ENCODE measurements at places on chromosomes 4 and X.

DNA sequence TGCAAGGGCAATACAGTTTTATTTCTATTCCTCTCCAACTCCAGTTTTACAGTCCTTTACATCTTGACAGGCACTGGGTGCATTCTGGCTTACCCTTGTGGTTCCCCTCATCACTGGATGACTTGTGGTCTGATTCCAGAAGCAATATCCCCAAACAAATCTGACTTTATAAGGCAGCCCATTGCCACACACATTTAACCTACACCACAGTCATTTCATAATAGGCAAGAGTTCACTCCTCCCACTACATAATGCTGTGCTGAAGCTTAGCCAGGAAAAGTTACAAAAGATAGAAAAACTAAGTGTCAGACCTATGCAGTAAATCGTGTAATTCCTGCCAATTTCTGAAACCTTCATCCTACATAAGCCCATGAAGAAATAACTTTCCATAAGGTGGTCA lies 82.9 kb upstream of the MID1IP1 start:
- no peak for DNase-seq

- DNase-seq: no peak
Measured at GRCh38 chrX:150615356-150615755, 46.9 kb downstream of the MTM1 start.

- DNase-seq: no peak
Measured at GRCh38 chr4:182835006-182835740, 82.0 kb downstream of the DCTD start.

DNA sequence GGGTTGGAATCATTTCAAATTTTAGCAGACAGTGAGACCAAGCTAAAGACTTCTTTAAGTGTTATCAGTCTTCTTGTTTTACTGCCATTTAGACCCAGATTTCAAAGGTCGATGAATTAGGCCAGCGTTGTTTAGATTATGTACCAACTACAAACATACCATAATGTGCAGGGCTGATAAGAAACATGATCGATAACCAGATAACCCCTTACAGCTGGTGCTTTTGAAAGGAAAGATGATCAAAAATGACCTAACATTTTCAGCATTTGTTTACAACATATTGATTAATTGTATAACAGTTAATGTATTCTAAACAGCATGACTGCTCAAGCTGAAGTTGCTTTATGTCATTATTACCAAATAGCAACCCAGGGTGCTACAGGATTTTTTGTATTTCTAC lies 400.4 kb upstream of the FAM241A start:
- no peak for DNase-seq

- DNase-seq: no peak
Measured at GRCh38 chr4:138555108-138555507, 313.0 kb upstream of the SLC7A11 start.

GRCh38 chrX:110915570-110915969 lies 120.0 kb upstream of the CHRDL1 start:
- DNase-seq: no peak

DNA sequence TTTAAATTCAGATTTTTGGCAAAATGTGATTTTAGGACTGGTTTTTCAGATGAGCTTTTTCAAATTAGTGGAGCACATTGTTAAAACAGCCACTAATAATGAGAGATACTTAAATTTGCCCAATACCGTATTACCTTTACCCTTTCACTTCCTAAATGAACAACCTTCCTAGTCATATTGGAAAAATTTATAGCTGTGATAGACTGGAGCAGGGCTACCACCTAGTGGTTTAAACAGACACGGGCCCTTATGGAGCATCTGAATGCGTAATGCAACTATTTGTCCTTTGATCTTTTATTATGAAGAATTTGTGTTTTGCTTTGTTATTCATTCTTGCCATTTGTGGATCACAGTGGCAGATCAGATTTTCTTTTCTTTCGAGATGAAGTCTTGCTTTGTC lies 72.7 kb downstream of the KDM6A start:
- no peak for DNase-seq

DNA sequence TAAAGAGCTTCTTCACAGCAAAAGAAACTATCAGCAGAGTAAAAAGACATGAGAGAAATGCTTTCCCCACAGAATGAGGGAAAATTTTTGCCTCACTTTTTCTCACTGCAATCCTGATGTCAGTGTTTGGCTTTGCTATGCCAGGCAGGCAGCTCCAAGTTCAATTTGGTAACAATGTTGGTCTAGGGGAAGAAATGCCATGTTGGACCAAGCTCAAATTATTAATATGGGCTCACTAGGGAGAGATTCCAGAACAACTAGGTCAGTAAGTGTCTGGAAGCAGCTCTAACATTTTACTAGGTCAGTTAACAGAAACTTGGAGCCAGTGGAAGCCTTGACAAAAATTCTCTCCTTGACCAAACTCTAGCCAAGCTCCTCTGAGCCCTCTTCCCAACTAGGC lies 95.4 kb downstream of the NAF1 start:
- no peak for DNase-seq

DNA sequence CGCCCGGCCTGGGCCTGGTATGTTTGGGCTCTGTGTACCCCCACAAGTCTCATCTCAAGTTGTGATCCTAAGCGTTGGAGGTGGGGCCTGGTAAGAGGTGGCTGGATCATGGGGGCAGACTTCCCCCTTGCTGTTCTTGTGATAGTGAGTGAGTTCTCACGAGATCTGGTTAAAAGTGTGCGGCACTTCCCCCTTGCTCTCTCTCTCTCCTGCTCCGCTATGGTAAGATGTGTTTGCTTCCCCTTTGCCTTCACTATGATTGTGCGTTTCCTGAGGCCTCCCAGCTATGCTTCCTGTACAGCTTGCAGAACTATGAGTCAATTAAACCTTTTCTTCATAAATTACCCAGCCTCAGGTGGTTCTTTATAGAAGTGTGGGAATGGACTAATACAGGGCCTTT lies 53.0 kb downstream of the CHST7 start:
- no peak for DNase-seq

GRCh38 chr4:88610771-88611170 lies 18.5 kb downstream of the HERC3 start:
- no peak for DNase-seq

GRCh38 chr4:113069212-113069892 lies 19.9 kb downstream of the ANK2 start:
- DNase-seq: no peak

DNA sequence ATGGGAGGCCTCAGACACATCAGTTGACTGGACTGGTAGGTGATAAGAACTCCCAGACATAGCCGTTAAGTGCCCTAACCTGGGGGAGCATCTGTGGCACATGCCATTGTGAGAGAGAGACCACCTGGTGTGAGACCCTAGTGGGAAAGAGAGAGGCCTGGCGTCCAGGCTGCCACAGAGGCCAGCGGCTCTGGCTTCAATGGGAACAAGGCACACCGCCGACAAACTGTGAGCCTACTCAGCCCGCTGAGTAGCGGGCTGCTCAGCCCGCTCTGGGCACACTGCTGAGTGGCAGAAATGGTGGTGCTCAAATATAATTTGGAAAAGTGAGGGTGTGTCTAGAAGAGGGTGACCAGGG lies 34.0 kb downstream of the PHKA2 start:
- DNase-seq: no peak

GRCh38 chr4:85500110-85500867 lies 25.3 kb downstream of the ARHGAP24 start:
- DNase-seq: no peak

DNA sequence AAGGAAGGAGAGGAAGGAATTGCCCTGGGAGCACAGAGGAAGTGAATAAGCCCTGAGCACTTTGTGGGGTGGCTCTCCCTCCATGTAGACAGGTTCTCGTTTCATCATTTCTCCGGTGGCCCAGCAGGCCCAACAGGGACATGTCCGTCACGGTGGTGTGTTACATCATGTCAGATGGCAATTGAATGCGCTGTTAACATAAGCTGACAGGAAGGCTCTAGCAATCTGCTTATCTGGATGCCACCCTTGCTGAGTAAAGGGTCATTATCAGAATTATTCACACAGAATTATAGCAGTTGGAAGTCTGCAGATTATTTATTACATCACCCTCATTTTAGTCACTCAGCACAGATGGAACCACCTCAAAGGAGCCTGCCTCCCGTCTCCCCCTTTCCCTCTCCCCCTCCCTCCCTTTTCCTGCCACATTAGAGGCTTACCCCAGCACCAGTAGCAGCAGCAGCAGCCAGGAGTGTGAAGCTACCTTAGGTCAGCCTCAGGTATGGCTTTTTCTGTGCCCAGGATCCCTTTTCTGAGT lies 124.3 kb upstream of the TRIM2 start:
- peak; percentile 29 for DNase-seq

DNA sequence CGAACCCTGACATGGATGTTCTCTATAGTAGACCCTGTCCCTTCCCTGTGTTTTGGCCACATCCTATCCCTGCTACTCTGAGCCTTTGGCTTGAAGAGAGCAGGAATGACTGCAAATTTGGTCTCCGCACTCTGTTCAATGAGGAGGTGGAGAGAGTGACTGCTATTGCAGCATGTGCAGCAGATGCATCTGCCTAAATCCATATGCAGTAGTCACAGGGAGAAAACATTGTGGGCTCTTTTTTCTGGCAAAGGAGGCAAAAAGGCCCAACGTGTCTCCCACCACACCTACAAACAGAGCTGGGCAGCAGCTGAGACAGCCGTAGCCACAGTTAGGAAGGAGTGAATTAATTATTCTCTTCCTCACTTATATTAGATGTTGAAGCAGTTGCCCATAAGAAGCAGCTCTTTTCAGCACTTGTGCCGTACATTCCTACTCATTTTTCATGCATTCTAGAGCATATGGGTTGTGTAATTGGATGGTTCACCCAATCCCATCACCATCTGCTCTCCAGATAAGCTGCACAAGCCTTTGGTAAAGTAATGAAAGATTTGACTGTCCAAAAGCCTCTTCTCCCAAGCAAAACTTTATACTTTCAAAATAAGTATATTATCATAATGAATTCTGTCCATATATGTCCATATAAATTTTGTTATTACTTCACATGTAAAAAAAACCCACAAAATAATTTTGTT lies 147.9 kb upstream of the FAM47A start:
- DNase-seq: no peak

- no peak for DNase-seq
Measured at GRCh38 chr4:45155081-45155777, 428.9 kb upstream of the GNPDA2 start.

GRCh38 chr4:182089326-182089725 lies 153.9 kb upstream of the TENM3 start:
- no peak for DNase-seq

- no peak for DNase-seq
Measured at GRCh38 chr4:5863461-5864113, 29.3 kb downstream of the CRMP1 start.

GRCh38 chr4:21763855-21764254 lies 184.7 kb downstream of the KCNIP4 start:
- no peak for DNase-seq

- DNase-seq: no peak
Measured at GRCh38 chr4:169312690-169313422, 42.1 kb upstream of the SH3RF1 start.

GRCh38 chr4:158850800-158851644 lies 82.2 kb downstream of the FNIP2 start:
- DNase-seq: peak; percentile 4

DNA sequence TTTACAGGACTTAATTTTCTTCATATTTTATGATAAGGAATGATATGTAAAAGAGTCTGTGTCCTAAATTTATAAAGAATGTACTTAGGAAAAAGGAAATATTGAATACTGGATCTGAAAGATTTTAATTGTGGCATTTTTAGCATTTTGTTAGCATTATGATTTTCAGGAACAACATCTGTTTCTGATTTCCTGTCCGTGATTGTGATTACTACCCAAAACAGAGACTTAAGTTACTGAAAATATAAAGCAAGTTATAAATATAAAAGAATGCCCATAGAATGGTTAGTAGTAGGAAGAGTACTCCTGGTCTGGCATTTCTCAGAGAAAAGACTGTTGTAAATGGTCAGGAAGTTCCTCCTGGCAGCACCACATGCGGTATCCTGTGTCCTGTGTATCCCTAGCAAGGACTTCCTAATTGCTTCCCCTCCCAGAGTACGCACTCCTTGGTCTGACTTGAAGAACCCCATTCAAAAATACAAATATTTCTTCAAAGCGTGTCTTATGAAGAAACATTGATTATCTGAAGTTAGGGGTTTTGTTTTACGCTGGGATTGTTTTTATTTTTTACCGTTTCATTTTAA lies 88.9 kb downstream of the RS1 start:
- no peak for DNase-seq

DNA sequence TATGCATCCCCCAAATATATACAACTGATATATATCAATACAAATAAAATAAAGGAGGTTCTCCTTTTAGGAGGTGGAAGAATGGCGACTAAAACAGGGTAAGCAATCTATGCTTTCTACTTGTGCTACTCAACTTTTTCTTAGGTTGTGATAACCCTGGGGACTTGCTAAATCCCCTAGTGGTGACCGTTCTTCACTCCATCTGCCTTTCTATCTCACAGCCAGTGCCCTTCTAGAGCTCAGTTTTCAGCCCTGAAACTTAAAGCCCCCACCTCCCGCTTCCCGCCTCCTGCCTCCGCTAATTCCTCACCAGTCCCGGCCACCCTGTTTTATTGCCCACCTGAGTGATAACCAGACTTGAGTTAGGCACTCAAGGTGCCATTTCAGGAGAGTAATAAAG lies 15.5 kb upstream of the ESX1 start:
- DNase-seq: no peak

DNA sequence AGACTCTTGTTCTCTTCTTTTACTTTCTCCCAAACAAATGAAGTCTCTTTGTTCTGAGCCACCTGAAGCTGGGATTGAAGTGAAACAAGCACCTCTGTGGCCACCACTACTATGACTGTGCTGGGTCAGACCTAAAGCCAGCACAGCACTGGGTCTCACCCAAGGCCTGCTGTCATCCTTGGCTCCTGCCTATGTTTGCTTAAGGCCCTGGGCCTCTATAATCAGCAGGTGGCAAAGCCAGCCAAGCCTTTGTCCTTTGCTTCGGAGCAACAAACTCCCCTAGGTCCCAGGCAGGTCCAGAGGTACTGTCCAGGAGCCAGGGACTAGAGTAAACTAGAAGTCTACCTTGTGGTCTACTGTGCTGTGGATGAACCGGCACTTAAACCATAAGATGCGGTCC lies 220.6 kb upstream of the ARSJ start:
- DNase-seq: no peak

DNA sequence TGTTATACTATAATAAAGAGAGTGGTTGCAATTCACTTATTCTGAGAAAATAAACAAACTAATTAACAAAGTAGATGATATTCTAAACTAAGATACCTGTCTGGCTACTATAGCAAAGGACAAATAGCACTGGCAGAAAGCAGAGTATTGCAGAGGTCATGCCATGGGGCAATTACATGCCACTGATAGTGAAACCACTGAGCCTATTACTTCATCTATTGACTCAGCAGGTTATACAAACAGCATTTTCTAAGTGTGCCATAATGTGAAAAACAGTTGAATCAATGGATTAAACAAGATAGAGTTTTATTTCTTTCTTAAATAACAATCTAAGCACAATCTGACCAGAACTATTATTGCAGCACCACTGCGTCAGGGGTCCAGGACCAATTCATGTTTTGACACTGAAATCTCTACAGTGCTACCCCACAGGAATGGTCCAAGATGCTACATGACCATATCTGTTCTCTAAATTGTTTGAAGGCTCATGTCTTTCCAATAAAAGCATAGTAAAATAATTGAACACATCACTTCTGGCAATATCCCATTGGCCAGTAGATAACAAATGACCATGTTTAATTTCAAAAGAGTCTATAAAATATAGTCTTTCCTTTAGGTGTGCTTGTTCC lies 389.5 kb upstream of the GRID2 start:
- DNase-seq: peak; percentile 27
